ENCODE measurements at places on chromosomes 7 and 10. TPM values are rescaled to one million over a fixed set of nuclear protein-coding genes. Genes with fewer than 3 reads are reported as not detected.

Gene AFAP1L2
- under 0.01 TPM for total RNA-seq

Gene AZGP1
- total RNA-seq: not detected

Gene GGCT
- total RNA-seq: 24.6 TPM

Gene PNLIPRP1
- total RNA-seq: not detected

Gene SH2B2
- total RNA-seq: 2.9 TPM

Gene MYL7
- total RNA-seq: 0.73 TPM

All from subcutaneous preadipocyte (primary cell).